ENCODE measurements at places on chromosomes 7 and 10.
A peak's percentile ranks its signal among the peaks of the same experiment; 100 is the strongest.

GRCh38 chr7:132646052-132646451 is 69.8 kb upstream of the PLXNA4 start:
- no peak for DNase-seq

DNA sequence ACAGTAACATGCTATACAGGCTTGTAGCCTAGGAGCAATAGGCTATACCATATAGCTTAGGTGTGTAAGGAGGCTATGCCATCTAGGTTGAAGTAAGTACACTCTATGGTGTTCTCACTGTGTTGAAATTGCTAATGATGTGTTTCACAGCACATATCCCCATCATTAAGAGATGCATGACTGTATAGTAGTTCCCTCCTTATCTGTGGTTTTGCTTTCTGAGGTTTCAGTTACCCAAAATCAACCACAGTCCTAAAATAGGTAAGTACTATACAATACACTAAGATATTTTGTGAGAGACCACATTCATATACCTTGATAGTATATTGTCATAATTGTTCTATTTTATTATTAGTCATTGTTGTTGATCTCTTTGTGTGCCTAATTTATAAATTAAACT is 12.7 kb downstream of the FZD1 start:
- no peak for DNase-seq

GRCh38 chr10:70558871-70559810 is 43.4 kb downstream of the PRF1 start:
- DNase-seq = peak; percentile 59

DNA sequence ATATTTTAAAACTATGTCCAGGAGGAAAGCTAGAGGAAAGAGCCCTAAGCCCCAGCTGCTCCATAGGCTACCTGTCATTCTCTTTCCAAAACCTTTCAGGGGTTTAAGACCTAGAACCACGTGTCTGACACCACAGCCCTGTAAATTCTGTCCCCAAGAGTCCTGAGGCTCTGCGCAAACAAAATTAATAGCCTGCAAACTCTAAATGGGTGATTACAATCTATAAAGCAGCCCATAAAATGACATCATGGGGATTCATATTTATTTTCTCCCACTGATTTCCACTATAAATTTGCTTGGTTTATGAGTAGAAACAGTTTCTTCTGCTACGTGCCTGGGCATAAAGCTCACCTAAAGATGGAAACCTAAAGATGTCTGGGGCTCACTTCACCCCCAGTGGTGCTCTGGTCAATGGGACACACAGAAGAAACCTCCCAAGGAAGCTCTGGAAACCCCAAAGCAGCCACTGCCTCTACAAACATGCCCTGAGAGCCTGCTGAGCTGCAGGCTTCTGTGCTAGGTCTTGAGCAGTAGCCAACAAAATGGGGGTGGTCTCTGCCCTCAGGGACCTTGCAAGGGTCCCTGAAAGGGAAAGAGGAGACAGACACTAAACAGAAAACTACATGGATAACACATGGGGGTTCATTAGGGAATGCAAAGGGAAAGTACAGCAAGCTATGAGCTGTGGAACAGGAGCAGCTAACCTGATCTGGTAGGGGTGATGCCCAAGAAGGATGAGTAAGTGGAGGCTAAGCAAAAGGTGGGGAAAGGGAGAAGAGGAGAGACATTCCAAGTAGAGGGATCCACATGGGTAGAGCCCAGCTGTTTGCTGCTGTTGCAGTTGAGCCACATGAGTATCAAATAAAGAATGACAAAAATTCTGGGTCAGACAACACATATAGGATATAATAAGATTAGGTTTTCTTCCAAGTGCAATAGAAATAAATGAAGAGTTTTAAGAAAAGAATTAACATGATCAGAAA is 331.7 kb downstream of the KCNMA1 start:
- no peak for DNase-seq

GRCh38 chr7:1403638-1404459 is 55.4 kb downstream of the MICALL2 start:
- DNase-seq = no peak

- no peak for DNase-seq
Measured at GRCh38 chr7:70544016-70544415, 587.9 kb upstream of the GALNT17 start.

- no peak for DNase-seq
Measured at GRCh38 chr10:60042262-60042661, 135.9 kb upstream of the CCDC6 start.

GRCh38 chr7:87151002-87151728 is 1.1 kb upstream of the DMTF1 start:
- DNase-seq = no peak

DNA sequence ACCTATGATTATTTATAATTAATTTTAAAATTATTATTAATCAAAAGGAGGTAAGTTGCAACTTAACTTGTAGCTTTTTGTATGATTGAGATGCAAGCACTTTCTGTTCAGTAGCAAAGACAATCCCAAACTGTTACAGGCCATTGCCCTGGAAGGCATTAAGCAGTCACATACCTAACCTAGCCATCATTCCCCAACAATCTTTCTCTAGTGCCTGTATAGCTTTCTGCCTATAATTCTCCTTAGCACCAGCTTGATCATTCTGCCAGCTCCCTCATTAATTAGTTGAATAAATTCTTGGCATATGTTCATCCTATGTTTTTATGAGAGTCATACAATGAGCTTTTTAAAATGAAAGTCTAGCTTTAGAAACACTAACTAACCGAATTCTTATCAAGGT is 178.9 kb upstream of the TMEM106B start:
- DNase-seq = no peak

DNA sequence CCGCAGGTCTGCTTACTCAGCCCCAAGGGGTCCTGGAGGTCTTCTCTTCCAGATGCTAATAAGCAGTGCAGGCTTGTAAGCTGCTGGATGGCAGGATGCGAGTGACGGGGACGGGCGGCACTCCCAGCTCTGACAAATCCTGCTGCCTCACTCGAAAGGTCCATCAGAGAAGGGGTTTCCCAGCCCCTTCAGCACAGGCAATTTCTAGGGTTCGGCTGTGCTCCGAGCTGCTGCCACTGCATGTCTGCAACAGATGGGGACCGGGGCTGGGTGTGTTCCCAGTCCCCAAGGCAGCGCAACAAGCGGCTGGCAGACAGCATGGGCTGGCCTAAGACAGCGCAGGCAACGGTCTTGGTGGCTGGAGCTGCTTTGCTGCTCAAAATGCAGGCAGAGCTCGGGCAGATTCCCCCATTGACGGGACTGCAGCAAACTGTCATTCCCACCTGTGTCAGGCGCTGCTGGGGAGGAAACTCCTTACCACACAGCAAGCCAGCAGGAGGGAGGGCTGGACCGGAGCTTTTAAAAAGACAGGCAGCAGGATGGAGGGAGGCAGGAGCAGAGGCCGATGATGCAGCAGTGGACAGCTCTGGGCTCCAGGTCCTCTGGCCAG is 62.4 kb downstream of the PRKAG2 start:
- no peak for DNase-seq

GRCh38 chr7:6398943-6399342 is 48.8 kb downstream of the DAGLB start:
- no peak for DNase-seq

DNA sequence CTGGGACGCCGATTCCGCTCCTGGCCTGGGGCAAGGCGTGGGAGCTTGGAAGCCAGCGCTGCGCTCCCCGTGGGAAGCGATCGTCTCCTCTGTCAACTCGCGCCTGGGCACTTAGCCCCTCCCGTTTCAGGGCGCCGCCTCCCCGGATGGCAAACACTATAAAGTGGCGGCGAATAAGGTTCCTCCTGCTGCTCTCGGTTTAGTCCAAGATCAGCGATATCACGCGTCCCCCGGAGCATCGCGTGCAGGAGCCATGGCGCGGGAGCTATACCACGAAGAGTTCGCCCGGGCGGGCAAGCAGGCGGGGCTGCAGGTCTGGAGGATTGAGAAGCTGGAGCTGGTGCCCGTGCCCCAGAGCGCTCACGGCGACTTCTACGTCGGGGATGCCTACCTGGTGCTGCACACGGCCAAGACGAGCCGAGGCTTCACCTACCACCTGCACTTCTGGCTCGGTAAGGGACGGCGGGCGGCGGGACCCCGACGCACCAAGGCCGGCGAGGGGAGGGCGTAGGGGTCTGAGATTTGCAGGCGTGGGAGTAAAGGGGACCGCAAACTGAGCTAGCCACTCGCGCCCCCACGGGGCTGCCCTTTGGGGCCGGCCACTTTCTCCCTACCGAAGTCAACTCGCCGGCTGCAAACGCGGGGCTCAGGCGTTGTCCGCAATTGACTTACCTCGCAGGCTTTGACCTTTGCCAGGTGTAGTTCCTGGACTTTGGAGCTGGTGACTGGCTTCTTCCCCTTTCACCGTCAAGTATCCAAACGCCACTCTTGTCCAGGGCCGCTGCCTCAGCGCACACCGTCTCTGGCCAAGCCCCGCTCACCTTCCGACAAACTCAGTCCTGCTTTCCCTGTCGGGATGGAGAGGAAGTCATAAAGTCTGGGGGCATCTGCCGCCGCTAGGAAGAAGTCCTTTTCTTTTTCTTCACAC is at the start of gene SCIN:
Gene SCIN (plus strand): TSS at position 187 of the 928 bp plus-strand sequence. CDS start 67 bp downstream, at position 254.
- peak; percentile 3 for DNase-seq

Data from stimulated activated CD8-positive, alpha-beta memory T cell treated with anti-CD3 and anti-CD28 coated beads, Interleukin-2, amount 100 ng/mL, for 48 hours (primary cell).